Globus pallidus (tissue), 1 donor: ENCODE measurements at places on chromosomes 6 and 20.
A peak's percentile ranks its signal among the peaks of the same experiment; 100 is the strongest.

- no peak for DNase-seq
These were observed 84.0 kb upstream of the TULP1 start for GRCh38 chr6:35596448-35597442.

DNA sequence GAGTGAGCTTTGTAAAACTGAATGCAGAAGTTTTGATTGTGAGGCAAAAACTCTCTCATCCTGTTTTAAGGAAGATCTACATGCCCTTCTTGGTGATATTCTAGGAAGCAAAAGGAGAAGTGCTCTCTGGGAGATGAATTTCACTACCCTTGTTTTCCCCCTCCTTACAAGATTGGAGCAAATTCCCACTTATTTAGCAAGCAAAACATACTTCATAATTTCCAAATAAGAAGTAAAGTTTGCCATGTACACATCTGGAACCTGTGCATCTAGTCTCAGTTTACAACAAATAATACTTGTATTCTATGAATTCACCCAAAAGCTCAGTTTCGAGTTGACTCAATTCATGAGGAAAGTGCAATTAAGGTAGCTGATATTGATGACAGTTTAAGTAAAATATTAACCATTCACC, 27.6 kb upstream of the IFNGR1 start:
- DNase-seq, result peak; percentile 42

DNA sequence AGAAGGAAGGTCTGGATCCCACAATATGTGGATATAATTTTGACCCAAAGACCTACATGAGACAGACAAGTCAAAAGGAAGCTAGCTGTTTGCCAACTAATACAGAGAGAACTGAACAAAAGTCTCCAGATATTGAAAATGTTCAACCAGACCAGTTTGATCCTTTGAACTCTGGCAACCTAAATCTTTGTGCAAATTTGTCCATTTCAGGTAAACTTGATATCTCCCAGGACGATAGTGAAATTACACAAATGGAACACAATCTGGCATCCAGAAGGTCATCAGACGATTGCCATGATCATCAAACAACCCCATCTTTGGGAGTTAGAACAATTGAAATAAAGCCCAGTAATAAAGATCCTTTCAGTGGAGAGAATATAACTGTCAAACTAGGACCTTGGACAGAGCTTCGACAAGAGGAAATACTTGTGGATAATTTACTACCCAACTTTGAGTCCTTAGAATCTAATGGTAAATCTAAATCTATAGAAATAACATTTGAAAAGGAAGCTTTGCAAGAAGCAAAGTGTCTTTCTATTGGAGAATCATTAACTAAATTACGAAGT, 41.9 kb upstream of the SDHAF4 start:
- no peak for DNase-seq

GRCh38 chr6:7559651-7560385, 18.3 kb downstream of the DSP start:
- no peak for DNase-seq

DNA sequence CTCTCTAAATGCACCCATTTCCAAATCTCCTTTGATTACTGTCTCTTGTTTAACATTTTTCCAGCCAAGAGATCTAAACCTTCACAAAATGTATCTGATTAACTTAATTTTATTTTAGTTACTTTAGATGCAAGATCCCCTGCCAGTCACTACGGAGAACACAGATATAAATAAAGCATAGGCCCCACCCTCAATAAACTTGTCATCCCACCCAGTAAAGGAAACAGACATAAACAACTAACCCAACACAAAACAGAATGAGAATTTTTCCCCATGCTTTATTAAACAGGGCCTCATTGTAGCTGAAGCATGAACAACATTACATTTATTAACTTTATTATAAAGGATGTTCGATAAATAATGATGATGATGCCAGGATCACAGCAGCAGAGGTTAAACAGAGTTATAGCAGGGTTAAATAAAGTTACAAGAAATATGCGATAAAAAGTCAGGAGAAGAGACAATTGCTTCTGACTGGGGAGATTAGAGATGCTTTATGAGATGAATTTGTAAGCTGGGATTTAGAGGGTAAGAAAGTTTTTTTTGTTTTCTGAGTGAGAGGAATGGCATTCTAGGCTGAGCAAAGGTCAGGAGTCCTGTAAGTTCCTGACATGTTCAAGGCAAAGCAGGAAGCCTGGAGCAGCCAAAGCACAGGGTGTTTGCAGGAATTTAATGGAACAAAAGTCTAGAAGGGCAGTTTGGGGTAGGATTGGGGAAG, 41.1 kb downstream of the TFAP2A start:
- DNase-seq, result no peak

DNA sequence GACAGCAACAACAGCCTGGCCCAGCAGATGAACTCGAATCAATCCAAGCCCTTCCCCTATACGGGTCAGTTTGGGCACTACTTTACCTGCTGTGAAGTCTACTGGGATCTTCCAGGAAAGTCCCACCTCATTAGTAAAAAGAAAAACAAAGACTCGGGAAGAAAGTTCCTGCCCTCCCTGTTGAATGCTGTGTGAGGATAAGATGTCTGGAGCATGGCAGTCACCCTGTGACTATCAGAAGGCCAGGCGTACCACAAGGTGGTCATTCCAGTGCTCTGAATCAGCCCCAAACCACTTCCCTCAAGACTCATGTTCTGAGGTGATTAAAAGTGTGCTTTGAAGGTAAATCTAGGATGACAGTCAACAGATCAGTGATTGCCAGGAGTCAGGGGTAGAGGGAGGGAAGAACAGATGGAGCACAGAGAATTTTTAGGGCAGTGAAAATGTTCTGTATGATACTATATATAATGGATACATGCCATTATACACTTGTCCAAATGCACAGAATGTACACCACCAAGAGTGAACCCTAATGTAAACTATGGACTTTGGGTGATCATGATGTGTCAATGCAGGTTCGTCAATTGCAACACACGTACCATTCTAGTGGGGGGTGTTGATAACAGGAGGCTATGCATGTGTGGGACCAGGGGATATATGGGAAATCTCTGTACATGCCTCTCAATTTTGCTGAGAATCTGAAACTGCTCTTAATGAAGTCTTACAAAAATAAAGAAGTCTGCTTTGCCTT, 14.7 kb downstream of the FKBP1A start:
- DNase-seq, result no peak

DNA sequence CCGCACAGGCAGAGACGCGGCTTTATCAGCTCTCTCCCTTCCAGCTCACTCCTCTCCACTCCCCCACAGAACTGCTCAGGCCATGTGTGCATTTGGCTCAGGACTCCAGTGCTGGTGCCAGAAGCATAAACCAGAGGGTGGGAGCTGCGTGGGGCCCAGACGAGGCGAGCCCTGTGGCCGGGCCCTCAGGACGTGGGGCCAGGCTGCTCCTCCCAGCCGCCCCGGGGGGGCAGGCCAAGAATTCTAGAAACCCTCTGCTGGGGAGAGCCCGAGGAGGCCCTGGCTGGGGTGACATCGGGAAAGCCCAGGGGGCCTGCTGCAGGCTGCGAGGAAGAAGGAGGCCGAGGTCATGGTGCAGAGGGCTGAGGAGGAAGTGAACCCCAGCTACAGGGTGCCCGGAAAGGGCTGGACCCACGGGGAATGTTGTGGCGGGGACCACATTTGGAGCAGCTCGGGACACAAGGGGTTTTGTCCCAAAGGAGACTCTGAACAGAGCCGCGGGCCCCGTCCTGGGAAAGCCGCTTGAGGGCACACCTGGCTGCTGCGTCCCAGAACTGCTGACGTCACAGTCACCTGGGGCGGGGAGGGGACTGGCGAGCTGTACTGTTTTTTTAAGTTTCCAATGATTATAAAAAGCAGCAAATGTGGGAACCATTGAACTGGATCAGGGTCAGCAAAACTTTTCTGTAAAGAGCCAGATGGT, 107.1 kb downstream of the BANF2 start:
- no peak for DNase-seq

- DNase-seq, result peak; percentile 72
These were observed 4.9 kb downstream of the ADGRB3 start for GRCh38 chr6:68639826-68640490.

- no peak for DNase-seq
These were observed 152.0 kb downstream of the PTPRK start for GRCh38 chr6:128368213-128368944.

DNA sequence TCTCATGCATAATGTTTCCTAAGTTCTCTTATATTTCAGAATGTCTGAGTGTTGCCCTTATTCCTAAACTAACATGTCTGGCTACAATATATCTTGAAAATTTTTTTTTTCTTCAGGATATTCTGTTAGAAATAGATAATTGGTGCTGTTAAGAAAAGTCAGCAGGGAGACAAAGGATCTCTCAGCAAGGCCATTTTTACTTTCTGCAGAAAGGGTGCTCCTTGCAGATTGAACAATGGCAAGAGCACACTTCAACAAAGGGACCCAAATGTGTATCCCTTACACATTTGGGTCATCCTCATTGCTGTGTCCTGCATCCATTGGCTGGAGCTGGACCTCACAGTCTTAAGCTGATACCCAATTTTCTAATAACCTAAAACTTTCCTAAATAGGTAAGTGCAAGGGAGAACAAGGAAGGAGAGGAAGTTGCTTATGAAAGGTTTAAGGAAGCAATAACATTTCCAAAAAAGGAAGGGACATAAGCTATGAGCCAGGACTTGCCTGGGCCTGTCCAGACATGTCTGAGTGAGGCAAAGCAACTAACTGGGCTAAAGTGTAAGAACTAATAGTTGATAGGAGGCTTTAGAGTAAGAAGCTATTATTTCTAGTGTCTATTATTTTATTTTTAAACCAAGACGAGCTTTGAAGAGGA, 429.6 kb downstream of the BCKDHB start:
- no peak for DNase-seq

DNA sequence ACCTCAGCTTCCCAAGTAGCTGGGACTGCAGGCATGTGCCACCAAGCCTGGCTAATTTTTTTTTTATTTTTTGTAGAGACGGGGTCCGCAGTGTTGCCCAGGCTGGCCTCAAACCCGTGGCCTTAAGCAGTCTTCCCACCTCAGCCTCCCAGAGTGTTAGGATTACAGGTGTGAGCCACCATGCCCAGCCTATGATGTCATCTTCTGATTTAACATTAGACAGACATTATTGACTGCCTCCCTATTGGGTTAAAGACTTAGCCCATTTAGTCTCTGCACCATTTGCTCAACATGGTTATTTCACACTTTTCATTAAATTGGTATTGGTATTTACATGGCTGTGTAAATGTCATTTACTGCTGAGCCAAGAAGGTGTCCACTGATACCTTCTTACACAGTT, 46.1 kb downstream of the DEK start:
- no peak for DNase-seq

GRCh38 chr6:130943738-130944137, 116.5 kb downstream of the SMLR1 start:
- DNase-seq, result peak; percentile 59

DNA sequence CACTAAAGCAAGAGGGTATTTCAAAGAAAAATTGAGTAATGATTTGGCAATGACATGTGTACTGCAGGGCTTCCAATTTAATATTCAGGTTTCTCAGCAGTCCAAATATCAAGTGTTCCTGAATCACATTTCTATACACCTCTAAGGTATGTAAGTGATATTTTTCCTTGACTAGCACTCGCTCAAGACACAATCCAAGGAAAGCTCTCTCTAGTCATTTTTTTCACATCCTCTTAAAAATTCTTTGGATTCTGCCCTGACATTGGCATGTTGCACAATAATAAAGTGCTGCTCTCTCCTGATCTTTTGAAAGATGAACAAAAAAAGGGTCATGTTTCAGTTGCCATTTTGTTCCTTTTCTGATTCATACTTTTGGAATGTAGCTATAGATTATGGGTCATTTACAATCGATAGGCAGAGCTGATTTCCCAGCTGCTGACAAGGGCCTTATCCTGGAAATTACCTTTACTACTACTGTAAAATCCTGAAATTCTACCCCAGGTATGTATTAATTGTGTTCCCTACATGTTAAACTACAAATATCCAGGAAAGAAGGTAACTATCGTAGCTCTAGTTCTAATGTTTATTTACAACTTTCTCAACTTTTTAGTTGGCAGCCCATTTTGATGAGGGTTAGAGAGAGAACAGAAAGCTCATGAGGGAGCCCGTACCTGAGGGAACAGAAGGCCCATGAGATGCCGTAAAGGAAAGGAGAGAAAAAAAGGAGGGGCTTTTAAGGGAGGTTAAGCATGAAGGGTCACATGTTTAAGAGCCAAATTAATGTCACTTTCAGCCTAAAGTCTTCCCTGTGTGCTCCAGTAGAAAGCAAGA, 22.2 kb upstream of the ADGRG6 start:
- no peak for DNase-seq

- DNase-seq, result no peak
These were observed 21.7 kb upstream of the BHLHE23 start for GRCh38 chr20:63028461-63028921.

GRCh38 chr6:164021589-164022250, 607.2 kb downstream of the QKI start:
- no peak for DNase-seq

DNA sequence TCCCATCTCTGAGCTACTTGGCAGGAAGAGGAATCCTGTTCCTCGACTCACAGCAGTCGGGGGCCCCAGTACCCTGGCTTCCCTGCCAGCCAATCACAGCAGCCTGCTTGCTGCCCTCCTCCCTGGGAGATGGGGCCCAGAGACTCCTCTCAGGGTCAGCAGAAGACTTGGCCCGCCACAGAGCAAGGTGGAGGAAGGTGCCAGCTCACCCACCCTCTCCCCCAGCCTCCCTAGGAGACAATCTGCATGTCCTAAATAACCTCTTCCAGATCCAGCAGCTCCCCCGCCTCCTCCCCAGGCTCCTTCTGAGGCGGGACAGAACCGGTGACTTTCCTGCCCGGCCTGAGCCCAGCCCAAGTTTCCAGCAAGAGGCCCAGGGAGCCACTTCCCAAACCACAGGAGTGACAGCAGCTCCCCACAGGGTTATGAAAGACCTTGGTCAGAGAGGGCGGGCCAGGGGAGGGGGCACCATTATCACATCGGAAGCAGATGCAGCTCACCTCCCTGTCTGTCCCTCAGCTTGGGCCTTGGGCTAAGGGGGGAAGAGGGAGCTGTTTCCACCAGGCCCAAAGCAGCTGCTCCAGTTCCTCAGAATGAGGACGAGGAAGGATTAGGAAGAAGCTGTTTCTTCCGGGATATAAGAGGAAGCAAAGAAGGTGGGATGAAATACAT, 2.3 kb downstream of the CCND3 start:
- DNase-seq, result no peak
